Activated CD4-positive, alpha-beta T cell treated with anti-CD3 and anti-CD28 coated beads for 48 hours (primary cell): ENCODE measurements at places on chromosomes 1 and 21.
A peak's percentile ranks its signal among the peaks of the same experiment; 100 is the strongest.

DNA sequence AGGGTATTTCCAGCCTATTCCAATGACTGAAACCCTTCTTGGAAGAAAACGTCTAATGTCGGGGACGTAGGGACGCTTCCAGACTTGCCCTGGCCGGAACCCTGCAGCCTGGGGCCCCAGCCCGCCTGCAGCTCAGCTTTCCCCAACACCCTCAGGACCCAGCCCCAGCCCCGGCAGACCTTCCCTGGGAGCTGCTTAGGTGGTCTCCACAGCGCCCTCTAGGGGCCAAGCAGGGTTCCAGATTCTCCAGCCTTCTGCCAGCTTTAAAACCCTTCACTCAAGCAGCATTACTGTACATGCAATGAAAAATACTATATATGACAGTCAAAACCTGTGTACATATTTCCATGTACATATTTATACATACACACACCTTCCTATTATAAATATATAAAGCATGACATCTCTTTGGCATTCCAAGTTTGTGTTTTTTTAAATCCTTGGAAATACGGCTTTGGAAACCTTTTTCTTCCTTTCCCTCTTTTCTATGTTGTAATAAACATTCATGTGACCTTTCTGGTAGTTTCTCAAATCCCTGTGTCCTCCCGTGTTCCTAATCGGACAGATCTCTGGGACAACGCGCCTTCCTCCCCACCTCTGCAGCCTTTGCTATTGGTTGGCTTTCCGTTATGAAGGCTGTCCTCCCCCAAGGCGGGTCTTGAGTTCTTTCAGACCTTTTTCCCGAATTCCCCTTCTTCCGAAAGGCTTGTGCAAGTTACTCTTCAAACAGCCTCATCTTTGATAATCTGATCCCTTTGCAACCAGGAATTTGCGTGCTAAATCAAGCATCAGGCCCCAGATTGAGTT lies 60.3 kb downstream of the STUM start:
- DNase-seq: peak; percentile 80

- no peak for DNase-seq
Measured at GRCh38 chr1:50566405-50566804, 143.2 kb upstream of the DMRTA2 start.

GRCh38 chr1:25431955-25432719 lies 1.4 kb downstream of the MACO1 start:
- DNase-seq: no peak

- DNase-seq: no peak
Measured at GRCh38 chr1:153374071-153374470, 1.4 kb downstream of the S100A12 start.

DNA sequence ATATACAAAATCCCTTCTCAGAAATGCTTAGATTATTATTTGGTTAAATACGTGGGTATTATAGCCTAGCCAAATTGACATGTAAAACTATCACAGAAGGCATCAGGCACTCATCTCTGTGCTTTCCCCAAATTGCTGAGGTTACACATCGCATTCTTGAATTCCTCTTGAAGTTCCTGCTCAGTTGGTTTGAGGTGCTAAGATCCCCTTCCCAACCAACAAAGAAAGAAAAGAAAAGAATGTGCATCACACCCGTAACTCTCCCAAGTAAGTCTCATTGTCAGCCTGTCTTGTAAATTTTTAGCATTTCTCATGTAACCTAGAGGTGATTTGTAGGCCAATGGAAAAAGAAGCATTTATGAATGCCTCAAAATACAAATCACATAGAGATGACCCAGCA lies 539.2 kb upstream of the PRMT6 start:
- DNase-seq: no peak

- DNase-seq: peak; percentile 52
Measured at GRCh38 chr1:21175670-21176581, 771 bp downstream of the EIF4G3 start.

GRCh38 chr1:210489491-210489890 lies 160.8 kb downstream of the HHAT start:
- DNase-seq: no peak

DNA sequence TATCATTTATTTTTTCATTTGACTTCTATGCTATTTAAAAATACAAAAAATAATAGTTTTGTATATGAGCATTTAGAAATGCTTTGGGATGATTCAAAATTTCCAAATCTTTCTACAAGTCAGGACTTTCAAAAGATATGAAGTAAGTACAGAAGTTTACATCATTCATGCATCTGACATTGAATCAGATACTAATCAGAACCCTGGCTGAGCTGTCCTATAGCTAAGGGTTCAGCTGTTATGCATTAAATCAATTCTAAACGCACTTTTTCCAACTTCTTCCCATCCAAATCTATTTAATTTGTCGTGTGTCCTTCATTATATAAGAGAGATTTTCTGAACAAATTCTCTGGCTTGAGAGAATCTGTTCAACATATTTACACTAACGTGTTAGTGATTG lies 779.4 kb downstream of the LTN1 start:
- DNase-seq: no peak

- DNase-seq: no peak
Measured at GRCh38 chr1:246726881-246727280, 2.7 kb downstream of the SCCPDH start.

DNA sequence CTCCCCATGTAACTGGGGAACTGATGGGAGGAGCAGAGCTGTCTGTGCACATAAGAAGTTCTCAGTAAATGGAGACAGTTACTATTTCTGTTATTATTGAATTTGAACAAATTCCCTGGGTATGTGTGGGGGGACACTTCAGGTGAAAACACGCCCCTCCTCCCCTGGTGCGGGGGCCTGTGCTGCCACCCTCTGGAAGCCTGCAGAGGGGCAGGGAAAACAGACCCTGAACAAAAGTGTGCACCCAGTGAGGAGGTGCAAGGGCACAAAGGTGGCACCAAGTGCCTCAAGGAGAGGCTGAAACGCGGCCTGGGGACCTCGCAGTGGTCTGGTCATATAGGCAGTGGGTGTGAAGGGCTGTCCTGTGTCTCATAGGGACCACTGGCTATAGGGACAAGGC lies 18.2 kb upstream of the NADK start:
- no peak for DNase-seq

DNA sequence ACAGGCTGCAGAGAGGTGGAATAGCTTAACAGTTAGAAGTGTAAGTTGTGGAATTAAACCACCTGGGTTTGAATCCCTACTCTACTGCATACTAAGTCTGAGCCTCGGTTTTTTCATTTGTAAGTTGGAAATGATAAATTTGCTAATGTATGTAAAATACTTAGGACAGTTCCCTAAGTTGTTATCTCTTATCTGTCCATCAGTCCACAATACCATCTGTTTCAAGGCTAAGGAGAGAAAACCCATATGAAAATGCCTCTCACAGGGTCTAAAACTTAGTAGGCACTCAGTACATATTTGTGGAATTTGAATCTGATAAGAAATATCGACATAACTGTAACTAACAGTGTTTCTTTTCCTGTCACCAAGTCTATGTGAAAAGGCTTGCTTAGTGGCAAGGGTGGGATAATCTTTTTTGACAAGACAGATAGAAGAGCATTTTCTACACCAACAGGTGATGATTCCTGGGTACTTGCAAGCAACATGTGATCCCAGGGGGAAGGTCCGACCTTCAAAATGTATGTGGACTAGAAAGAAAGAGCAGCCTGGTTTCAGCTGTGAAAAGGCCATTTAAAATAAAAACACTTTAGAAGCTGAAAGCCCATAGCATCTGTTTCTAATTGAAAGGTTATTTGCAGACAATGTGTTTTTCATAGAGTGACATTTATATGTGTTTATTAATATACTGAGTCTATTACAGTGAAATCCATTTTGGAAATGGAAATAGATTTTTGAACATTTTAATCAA lies 202.9 kb downstream of the HHAT start:
- no peak for DNase-seq

DNA sequence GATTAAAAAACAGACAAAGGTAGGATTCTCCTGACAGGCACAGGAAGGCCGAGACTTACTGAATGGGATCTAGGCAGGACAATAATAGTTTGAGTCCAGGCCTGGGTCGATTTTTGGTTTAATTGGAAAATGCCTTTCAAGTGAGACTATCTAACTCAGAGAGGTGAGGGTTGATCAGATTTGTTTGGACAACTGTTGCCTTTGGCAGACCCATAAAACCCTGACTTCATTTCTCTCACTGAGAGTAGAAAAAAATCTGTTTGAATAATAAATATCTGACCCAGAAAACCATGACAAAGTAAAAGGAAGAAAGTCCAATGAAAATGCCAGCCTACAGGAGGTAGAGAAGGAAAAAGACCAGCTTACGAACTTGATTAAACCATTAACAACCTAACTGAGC lies 12.3 kb upstream of the SLC30A10 start:
- DNase-seq: no peak

DNA sequence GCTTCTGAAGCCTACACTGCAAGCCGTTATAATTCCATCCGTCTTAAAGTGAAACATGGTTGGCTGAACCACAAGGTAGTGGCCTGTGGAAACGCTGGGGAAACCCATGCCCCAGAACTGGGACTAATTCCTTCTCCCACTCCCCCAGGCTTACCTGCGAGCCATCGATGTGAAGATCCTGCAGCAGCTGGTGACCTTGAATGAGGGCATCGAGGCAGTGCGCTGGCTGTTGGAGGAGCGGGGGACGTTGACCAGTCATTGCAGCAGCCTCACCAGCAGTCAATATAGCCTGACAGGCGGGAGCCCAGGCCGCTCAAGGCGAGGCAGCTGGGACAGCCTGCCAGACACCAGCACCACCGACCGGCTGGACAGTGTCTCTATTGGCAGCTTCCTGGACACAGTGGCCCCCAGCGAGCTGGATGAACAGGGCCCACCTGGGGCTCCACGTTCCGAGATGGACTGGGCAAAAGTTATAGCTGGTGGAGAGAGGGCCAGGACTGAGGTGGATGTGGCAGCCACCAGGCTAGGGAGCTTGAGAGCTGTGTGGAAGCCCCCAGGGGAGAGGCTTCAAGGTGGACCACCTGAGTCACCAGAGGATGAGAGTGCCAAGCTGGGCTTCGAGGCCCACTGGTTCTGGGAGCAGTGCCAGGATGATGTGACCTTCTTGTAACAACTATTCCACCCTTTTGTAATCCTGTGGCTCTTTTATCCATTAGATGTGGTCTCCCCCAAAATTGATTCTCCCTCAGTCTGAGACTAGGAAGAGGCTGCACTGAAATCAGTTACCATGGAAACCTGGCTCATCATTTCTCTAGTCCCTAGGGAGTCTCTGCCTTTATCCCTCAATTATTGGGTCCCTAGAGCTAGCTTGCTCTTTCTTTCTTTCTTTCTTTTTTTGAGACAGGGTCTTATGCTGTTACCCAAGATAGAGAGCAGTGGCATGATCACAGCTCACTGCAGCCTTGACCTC lies 16.7 kb downstream of the LURAP1 start:
- no peak for DNase-seq

DNA sequence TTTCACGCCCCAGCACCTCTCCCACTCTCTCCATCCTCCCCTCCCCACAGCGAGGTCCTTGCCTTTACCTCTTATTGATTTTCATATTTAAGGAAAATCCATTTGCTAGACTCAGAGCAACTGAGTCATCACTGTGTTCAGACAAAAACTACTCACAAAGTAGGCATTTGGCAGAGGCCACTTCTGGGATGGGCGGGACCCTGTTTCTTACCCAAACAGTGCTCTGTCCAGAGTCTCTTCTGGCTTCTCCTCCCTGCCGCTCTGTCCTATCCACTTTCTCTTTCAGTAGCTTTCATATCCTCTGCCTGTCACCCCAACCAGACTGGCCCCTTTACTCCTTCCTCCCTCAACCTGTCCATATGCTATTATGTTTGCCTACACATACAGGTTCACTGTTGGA lies 2.4 kb upstream of the NAV1 start:
- no peak for DNase-seq

DNA sequence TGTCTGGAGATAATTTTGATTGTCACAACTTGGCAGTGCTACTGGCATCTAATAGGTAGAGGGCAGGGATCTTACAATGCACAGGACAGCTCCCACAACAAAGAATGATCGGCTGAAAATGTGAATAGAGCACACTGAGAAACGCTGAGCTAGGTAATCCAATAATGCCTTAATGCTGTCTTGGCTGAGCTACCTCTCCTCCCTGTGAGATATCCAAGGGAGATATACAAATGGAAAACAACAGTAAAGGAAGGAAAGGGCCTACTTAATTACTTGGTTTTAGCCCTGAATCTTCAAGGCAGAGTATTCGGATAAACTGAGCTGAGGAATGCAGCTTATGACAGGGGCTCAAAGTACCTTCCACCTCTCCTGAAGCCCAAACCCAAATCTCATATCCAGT lies 2.9 kb downstream of the DNASE2B start:
- no peak for DNase-seq

- no peak for DNase-seq
Measured at GRCh38 chr1:178518894-178519293, 6.0 kb downstream of the TEX35 start.

DNA sequence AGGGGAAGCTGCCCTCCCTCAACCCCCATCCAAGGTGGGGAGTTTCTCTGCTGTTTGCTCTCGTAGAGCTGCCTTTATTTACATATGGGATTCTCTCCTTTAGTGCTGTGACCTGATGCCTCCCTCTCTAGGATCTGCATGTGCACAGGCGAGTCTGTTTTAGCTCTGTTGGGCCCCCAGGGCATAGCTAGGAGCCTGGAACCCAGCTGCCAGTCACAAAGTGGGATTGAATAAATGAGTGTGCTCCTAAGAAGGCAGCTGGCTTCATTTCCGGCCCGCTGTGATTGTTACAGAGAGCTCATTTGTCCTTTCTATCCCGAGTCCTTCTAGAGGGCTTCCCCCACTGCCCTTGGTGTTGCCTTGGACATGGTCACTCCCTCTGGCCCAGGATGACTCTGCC lies 176.6 kb downstream of the GRIK3 start:
- no peak for DNase-seq

DNA sequence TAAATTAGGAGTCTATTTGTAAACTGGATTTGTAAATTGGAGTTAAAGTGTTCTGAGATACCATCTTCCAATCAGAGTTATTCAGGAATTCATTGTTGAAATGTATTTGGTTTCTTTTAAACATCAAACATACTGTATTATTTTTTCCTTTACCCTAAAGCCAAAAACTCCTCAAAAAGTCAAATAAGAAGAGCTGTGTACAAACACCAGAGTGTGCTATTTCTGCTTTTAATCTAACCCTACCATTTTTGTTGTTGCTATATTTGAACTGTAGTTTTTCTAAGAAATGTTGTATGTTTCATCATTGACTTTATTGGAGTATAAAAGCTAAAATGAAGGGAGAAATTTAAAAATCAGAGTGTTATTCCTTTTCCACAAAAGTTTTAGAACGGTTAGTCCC lies 35.8 kb downstream of the SLC30A7 start:
- no peak for DNase-seq

DNA sequence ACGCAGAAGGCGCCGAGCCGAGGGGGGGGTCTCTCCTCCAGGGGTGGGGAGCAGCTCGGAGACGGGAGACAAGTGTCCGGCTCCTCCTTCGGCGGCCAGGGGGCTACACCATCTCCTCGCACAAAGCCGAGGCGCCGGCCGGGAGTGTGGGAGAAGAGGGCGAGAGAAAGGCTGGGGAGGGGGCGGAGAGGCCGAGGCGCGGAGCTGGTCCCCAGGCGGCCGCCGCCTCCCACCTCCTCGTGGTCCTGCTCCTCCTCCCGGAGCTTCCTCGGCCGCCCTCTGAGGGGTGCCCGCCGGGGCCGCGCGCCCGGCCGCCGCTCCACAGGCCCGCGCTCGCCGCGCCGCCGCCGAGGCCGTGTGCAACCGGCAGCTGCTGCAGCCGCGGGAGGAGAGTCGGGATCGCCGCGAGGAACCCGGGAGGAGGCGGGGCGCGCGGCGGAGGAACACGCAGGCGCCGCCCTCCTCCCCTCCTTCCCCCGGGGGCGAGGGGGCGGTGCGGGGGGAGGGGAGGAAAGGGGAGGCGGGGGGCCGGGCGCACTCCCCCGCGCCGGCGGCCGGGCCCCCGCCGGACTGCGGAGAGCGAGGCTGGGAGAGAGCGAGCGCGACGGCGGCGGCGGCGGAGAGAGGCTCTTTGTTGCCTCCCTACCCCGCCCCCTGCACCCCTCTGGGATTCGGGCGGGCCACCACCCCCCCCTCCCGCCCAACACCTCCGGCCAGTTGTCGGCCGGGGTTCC lies at the start of gene ENAH:
TSS of gene ENAH (minus strand) at position 395 of the 734 bp plus-strand sequence. CDS start 433 bp downstream, outside the sequence.
- peak; percentile 50 for DNase-seq
